DMS79 treated with DMSO at 0.1 percent for 48 hours (cell line): ENCODE measurements at places on chromosomes 11 and 22.

DNA sequence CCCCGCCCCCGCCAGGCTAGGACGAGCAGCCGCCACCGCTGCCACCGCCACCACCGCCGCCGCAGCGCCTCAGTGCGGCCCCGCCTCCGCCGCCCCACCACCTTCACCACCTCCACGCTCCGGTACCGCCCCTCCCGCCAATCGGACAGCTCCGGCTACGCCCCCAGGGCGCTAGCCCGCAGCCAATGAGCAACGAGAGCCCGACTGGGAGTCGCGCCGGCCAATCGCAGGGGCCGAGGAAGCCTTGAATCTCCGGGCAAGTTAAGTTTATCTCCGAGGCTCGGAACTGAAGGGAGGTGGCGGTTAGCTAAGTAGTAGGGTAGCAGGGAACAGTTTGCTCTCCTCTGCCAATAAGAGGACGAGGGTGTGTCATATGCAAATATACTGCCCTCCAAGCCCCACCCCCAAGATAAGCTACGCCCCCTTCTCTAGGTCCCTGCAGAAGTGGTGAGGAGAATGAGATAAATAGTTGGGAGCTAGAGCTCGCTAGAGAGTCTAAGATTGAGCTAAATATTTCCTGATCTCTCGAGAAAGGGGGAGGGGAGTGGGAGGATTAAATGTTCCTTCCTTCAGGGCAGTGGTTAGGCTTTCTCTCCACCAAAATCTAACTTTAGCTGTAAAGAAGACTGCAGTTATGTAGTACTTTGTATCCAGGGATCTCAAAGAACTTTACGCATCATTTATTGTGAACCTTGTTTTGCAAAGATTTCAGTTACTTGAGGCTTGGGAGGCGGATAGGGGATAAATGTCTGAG lies at the start of gene SESN3:
SESN3 (minus strand) TSS at position 76 of the 754 bp plus-strand sequence. CDS start 342 bp downstream, outside the sequence.
- DNase-seq = peak; percentile 100

DNA sequence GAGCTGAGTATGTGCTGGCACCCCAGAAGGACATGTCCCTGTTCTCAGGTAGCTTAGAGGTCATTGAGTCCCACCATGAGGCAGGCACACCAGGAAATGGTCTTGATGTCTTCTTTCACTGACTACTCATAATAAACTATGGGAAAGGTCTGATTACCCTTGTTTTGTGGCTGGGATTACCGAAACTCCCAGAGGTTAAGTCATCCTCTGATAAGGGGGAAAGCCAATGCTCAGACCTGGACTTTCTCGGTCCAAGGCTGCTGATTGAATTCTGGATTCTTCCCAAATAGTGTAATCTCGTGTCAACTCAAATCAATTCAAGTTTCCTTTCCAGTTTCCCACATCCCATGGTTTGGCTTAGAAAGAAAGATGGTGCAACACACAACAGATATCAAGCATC lies 3.7 kb upstream of the CD44 start:
- no peak for DNase-seq

DNA sequence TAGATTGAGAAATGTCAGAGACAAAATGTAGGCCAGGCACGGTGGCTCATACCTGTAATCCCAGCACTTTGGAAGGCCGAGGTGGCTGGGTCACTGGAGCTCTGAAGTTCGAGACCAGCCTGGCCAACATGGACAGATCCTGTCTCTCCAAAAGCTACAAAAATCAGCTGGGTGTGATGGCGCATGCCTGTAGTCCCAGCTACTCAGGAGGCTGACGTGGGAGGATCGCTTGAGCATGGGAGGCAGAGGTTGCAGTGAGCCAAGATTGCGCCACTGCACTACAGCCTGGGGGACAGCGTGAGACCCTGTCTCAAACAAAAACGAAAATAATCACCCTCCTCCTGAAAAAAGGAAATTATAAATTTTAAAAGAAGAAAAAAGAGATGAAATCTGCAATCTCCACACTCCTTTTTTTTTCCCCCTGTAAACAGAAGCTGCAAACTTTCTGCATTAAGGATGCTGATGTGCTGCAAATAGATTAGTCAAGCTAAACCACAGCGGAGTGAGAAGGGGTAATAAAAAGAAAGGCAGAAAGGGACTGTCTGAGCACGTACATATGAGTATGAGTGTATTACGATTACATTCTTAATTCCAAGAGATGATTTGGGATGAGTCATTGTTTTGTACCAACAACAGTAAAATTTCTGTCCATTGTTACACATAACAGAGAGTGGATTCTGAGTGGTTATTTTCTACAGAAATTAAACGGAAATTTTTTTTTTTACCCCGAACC lies 87.3 kb downstream of the SIK3 start:
- no peak for DNase-seq

- DNase-seq = no peak
Measured at GRCh38 chr11:110715541-110715940, 3.3 kb upstream of the ARHGAP20 start.

GRCh38 chr22:39559456-39560105 lies 11.0 kb upstream of the CACNA1I start:
- DNase-seq = no peak

- no peak for DNase-seq
Measured at GRCh38 chr11:94325681-94326080, 21.3 kb downstream of the IZUMO1R start.

DNA sequence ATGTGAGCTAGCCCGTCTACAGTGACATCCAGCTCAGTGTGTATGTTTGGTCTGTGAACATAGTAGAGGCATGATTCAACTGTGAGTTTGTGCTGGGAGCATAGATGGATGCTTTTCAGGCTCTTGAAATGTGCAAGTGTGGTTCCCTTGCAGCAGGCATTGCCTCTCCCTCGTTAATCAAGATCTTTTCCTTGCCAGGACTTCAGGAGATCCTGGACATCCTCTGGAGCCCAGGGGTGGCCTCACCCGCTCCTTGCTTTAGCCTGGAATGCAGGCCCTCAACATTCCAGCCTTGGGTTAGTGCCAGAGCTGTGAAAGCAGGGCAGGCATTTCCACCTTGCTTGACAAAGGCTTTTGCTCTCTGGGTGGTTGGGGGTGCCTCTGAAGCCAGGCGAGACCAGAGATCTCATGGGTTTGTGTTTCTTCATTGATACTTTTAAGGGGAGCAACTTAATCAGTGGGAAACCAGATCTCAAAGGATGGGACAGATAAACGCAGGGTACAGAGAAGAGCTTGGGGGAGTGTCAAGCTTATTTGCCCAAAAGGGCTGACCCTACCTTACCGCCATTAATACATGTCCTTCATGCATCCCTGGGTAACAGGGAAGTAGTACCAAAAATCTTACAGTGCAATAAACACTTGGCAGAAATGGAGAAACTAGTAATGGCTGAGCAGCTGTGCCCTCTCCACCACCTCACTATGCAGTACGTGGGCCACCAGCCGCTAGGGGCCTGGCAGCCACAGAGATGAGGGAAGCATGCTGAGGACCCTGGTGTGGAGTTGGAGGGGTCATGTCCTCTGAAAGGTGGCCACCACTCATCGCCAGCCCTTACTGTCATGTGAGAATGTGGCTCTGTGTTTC lies 72.1 kb downstream of the PTPRJ start:
- DNase-seq = peak; percentile 13

DNA sequence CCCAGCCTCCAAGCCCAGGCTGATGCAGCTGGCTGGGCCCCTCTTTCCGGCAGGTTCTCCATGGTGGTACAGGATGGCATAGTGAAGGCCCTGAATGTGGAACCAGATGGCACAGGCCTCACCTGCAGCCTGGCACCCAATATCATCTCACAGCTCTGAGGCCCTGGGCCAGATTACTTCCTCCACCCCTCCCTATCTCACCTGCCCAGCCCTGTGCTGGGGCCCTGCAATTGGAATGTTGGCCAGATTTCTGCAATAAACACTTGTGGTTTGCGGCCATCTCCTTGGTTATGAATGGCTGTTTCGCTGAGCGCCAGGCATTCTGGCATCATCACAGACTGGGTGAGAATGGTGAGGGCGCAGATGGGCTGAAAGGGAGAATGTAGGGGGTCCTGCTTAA lies 3.6 kb downstream of the PRDX5 start:
- peak; percentile 79 for DNase-seq

GRCh38 chr11:59088162-59088561 lies 2.1 kb downstream of the GLYATL1B start:
- no peak for DNase-seq

DNA sequence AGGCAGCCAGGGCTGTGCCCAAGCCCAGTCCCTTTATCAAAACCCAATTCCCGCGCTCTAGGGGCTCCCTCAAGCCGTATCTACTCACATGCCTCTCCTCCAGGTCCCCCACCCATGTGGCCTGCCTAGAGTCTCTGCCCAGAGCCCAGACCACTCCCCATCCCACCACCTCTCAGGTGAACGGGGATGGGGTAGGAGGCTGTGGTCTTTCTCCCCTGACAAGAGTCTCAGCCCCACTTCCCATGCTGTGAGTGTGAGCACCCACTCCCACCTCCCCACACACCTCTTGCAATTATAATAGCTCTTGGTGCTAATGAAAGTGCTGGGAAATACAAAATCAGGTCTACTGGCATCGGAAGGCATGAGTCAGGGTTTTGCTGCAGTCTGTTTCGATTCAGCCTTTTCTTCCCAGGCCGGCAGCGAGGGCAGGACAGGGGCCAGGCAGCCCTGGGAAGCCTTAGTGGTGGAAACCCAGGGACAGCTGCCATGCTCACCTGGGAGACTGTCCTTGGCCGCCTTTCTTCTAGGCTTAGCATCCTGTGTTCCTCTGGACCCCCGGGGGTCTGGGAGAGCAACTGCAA lies 16.7 kb upstream of the TMPRSS4 start:
- no peak for DNase-seq

DNA sequence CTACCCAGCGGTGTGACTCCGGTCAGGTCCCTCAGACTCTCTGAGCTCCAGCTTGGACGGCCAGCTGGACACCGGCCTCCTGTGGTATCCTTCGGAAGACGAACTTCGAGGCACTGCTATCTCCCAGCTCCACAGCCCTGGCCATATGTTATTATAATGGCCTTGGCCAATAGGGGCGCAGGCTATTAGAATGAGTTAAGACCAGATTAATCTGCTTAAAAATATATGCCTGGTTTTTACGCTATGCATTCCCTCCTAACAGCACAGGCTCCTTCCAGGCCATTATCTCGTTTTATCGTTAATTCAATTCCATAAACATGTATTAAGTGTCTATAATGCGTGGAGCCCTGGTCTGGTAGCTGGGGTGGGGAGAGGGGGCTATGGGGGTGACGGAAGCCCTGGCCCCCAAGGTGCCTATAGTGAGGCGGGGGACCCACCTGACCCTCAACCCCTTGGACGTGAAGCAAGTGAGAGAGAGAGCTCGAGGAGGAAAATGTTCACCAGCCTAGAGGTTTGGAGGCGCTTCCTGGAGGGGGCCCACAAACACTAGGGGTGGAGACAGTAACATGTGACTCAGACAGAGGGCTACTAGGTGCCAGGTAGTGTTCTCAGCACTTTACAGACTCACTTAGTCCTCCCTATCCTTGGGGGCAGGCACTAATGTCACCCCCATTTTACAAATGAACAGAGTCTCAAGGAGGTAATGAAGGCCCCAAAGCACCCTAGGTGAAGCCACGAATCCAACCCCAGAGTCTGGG lies 37.5 kb upstream of the TCF20 start:
- DNase-seq = no peak

- DNase-seq = no peak
Measured at GRCh38 chr22:44023404-44024287, 456 bp upstream of the PARVB start.

GRCh38 chr11:131099013-131099412 lies 182.7 kb upstream of the SNX19 start:
- no peak for DNase-seq

GRCh38 chr11:76630600-76631281 lies 39.8 kb downstream of the LRRC32 start:
- no peak for DNase-seq

- no peak for DNase-seq
Measured at GRCh38 chr22:19517171-19517500, 7.1 kb downstream of the CLDN5 start.

GRCh38 chr11:128790196-128790595 lies 76.9 kb downstream of the KCNJ1 start:
- no peak for DNase-seq

- DNase-seq = no peak
Measured at GRCh38 chr11:78744202-78744601, 169.5 kb upstream of the NARS2 start.

- no peak for DNase-seq
Measured at GRCh38 chr11:18229501-18229900, 7.1 kb downstream of the SAA4 start.

GRCh38 chr11:17179970-17180369 lies 27.8 kb downstream of the PIK3C2A start:
- no peak for DNase-seq

- DNase-seq = no peak
Measured at GRCh38 chr11:112162761-112163546, 940 bp downstream of the IL18 start.
